ENCODE measurements at places on chromosomes 11 and 22.

GRCh38 chr11:29002816-29003215 is 894.6 kb downstream of the METTL15 start:
- no peak for DNase-seq

DNA sequence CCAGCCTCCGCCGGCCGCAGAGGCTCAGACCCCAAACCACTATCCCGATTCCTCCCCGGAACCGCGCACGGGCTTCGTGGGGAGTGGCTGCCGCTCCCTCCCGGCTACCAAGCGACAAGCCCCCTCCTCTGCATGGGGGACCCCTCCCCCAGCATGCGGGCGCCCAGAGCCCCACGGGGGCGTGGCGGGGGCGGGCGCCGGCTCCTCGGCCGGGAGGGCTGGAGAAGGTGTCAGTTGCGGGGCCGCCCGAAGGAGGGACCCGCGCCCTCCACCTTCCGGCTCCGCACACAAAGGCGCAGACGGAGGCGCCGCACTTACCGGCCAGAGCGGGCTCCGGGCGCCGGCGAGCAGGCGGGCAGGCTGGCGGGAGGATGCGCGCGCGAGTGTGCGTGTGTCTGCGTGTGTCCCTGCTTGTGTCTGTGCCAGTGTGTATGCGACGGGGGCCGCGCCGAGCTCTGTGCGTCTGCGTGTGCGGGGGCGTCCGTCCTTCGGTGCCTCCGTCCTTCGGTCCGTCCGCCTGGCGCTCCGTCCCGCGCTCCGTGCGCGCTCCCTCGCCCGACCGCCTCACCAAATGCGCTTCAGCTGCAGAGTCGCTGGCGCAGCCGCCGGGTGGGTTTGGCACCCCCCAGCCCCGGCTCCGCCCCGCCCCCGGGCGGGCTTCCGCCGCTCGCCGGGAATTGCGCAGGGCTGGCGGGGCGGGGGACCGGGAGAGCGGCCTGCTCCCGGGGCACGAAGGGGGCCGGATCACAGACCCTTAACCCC is at the start of gene PTPN5:
TSS of gene PTPN5 (minus strand) at position 592 of the 762 bp plus-strand sequence. CDS start 19,840 bp downstream, outside the sequence.
- DNase-seq = no peak

DNA sequence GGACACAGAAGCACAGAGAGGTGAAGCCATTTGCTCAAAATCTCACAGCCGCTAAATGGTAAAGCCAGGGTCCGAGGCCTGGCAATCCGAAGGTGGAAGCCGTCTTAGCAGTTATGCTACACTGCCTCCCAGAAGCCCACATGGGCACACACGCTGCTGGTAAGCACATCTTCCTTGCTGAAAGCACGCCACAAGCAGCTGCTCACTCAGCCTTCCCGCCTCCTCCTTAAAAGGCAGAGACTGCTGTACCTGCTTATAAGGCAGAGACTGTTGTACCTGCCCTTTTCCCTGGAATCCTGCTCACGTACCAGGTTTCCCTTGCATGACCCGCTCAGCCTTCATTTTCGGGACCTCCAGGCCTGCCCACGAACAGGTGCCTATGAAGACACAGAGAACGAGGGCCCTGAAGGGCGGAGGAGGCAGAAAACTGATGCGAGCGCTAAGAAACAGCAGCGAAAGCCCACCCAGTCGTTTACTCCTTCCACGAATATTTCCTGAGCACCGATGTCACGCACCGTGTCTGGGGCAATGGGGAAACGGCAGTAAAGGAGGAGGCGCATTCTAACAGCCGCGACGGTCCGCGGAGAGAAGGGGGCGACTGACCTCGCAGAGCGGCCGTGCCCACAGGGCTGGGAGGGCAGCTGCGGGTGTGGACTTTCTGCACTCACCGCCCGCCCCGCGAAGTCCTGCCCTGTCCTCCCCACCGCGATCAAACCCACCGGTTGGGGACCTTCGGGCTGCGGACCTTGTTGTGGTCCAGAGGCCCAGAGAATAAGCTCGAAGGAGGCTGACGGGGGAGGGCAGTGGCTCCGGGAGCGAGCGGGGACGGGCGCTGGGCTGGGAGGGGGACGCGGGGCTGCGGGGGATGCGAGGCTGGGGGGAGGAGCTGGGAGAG is 13.0 kb downstream of the SPATA19 start:
- DNase-seq = no peak

GRCh38 chr22:25235547-25236290 is 16.3 kb downstream of the CRYBB2 start:
- peak; percentile 59 for DNase-seq

DNA sequence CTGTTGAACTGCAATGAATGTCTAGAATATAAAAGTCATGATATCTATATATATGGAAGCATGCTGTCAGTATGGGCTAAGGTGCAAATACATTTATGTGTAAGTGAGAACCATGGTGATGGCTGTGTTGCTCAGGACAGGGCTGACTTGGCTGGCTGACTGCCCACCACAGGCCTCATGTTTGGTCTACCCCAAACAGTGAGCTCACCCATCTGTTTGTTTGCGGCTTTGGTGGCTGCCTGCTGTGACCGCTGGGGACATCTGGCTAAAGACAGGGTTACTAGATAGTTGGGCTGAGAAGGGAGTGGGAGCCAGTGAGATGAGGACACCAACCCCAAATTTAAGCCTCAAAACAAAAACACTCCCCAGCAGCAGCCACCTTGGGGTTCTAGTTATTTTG is 6.3 kb downstream of the CD44 start:
- peak; percentile 61 for DNase-seq

Measured in CD4-positive, alpha-beta T cell treated with Interferon alpha-2 for 1 hour (primary cell).